ENCODE measurements at places on chromosomes 5 and 9.

GRCh38 chr9:127390248-127390545 is 6.8 kb upstream of the SLC2A8 start:
- DNase-seq = no peak

GRCh38 chr9:133060417-133060841 is 1.4 kb upstream of the CEL start:
- DNase-seq = no peak

DNA sequence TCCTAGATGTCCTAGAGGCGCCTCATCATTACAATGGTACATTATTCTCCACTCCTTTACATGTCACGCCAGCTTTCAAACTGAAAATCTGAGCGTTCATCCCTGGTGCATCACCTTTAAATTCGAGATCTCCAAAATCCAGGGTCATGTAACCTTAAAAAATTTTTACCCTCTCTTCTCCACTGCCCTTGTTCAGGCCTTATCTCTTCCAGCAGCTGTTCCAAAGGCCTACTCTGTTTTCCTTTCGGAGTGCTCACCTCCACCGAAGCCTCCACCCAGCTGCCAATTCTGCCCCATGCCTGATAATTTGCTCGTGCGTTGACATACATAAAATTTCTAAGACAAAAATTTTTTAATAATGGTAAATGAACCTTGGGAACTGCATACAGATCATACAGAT is 950 bp upstream of the MSH3 start:
- DNase-seq = no peak

DNA sequence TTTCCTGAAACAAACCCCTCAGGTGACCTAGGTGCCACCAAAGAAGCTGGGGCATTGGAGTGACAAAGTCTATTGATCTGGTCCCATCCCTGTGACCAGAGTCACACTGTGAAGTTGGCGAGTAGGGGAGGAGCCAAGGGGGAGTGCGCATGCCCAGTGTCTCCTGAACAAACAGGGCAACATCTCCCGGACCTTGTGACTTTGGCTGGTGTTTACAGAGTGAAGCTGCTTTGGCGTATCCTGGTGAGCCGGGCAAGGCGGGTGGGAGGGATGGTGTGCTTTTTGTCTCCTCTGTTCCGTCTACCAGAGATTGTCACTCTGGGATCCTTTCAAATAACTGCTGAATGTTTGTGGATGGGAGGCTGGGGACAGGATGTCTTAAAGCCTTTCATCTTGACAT is 204.5 kb downstream of the HSPA4 start:
- no peak for DNase-seq

DNA sequence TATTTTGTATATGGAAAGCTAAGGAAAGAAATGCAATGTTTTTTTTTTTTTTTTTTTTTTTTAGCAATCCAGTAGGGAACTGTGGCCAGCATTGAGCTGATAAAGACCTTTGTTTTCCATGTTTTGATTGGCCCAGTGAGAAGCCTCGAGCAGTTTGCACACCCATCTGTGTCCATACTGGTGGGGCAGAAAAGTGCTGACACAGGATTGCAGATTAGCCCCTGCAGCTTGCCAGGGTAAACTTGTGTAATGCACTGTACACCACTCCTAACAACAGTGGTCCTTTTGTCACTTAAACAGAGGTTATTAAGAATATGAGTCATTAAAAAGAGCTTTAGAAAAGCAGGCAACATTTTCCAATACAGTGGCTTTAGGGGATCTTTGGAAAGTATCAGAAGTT is 132.8 kb upstream of the CDKN2B start:
- DNase-seq = no peak

GRCh38 chr5:99179206-99179605 is 250.4 kb upstream of the CHD1 start:
- no peak for DNase-seq

GRCh38 chr9:115777610-115778009 is 376.0 kb upstream of the PAPPA start:
- DNase-seq = no peak

- no peak for DNase-seq
These were observed 177.1 kb downstream of the PIK3R1 start for GRCh38 chr5:68392617-68393016.

DNA sequence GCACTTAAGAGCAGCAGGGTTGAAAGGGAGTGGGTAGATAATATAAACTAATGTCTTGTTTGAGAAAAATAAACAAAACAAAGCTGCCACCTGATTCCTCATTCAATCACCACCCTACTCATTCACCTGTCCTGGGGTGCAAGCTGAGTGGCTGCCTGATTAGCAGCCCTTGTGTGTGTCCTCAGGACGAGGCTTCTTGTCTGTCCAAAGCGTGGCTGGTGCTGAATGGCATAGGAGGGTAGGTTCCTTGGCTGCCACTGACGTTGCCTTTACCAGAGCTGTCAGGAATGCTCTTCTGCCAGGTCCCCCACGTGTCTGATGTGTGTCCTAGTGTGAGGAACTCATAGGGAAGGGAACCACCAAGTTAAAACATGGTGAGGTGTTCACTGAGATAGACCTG is 146.6 kb upstream of the SLC24A2 start:
- no peak for DNase-seq

- DNase-seq = no peak
These were observed 27.0 kb downstream of the ANGPTL2 start for GRCh38 chr9:127095411-127095810.

DNA sequence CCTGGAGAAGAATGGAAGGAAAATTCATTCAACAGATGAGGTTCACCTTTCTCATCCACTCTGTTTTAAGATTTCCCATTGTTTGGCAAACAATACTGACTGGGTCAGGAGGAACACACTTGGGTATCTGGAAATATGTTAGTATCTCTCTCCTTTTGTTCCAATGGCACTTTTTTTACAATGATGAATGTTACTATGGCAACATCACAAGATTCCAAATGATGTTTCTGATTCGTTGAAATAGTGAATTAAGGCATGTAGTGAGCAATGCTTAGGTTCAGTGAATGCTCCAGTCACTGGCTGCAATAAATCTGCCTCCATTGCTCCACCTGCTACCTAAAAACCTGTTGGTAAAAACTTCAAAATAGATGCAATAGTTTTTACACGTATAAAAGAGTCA is 392.8 kb downstream of the DNAH5 start:
- no peak for DNase-seq

- no peak for DNase-seq
These were observed 9.4 kb upstream of the RAD23B start for GRCh38 chr9:107273634-107274033.

DNA sequence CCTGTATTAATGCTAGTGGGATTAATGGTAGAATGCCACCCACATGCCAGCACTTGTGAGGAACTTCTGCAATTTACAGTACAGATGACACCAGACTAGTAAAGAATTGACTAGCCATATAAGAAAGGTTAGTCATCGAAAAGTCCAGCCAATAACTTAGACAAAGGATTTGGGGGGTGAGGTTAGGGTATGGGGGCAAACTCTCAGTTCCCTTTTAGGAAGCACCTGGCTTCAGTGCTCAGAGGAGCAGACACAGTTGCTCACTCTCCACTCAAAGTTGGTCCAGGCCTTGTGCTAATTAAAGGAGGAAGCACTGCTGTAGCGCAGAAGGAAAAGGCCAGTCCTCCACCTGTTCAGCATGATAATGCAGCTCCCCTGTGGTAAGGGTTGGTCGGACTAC is 25.2 kb downstream of the TGFBR1 start:
- no peak for DNase-seq

GRCh38 chr9:130299785-130300615 is 34.4 kb downstream of the HMCN2 start:
- DNase-seq = no peak

DNA sequence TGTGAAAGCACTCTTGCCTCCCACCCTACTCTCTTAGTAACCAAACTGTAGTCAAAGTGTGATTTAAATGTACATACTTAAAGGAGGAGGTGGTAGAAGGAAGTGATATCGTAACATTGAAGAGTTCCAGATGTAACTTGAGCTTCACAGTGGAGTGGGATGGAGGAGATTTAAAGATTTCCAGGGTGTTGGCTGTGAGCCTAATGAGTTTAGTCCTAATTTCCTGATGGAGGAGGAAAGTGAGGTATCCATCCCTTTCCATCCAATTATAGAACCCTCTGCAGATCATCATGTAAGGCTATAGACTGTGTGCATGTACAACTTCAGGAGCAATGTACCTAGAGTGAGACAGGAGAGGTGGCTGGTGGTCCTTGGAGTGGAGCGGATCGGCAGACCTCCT is 1163.9 kb upstream of the SEMA6A start:
- DNase-seq = no peak

GRCh38 chr5:96817506-96817905 is 9.8 kb upstream of the ERAP1 start:
- peak; percentile 89 for DNase-seq
